Brain pericyte (primary cell): ENCODE measurements at places on chromosomes 13 and 19.

- no peak for DNase-seq
Measured at GRCh38 chr19:36572593-36573019, 486 bp downstream of the ZNF529 start.

GRCh38 chr19:15859187-15859586 lies 38.7 kb downstream of the CYP4F2 start:
- no peak for DNase-seq

DNA sequence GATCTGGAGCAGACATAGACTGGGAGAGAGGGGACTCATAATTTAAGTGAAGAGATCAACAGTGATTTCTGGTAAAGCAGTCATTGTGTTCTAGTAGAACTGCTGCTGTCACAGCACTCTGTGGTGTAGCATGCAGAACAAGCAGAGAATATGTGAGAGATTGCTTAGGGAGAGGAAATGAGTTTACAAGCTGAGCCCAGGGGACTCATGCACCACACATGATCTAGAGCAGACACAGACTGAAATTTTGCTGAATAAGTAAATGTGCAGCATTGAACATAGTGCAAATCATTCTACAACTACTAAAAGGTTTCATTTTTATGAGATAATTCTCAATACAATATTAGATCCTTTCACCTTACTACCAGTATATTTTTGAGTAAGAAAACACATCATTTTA lies 125.7 kb downstream of the MYO16 start:
- no peak for DNase-seq

DNA sequence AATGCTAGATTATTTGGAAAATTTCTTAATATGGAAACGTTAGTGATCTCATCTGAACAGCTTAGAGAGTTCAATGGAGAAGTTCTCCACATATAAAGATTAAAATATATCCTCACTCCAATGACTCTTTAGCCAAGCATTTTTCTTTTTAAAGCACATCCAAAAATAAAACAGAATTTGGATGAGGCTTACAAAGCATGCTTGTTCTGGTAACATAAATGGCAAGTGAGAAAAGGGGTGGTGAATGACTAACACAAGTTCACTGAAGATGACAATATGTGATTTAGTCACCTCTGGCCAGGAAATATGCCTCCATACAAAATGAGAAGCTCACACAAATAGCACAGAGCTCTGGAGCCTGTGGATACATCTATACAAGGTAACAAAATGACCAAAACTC lies 253.0 kb downstream of the PCDH20 start:
- DNase-seq = no peak

DNA sequence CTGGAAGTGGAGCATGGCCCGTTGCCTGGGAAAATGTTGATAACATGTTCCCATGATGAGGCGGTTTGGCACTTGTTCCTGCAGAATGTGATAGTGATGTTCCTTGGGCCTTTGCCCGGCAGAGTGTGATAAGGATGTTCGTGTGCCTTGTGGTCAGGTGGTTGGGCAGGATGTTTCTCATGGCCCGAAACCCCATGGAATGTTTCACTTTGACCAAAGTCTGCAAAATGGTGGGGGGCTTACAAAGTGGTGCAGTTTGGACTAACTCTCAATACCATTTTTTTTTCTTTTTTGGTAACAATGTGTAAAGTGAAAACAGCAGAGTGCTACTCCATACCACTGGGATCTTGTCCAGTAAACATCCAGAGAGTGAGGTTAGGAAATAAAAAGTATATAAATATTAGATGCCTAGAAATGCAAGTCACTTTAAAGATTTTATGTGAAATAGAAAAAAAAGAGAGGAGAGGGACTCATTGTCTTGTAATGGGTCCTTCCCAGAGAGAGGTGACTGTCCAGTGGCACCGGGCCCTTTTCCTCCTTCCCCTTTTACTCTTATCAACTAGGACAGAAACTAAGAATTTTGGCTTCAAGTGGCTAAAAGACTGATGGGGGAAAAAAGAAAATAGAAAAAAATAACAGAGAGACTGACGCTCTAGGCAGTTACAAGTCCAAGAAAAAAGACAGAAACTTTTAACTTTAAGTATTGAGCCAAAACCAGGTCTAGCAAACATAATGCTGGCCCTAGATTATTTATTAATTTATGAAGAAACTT lies 5.7 kb downstream of the FPR3 start:
- no peak for DNase-seq

DNA sequence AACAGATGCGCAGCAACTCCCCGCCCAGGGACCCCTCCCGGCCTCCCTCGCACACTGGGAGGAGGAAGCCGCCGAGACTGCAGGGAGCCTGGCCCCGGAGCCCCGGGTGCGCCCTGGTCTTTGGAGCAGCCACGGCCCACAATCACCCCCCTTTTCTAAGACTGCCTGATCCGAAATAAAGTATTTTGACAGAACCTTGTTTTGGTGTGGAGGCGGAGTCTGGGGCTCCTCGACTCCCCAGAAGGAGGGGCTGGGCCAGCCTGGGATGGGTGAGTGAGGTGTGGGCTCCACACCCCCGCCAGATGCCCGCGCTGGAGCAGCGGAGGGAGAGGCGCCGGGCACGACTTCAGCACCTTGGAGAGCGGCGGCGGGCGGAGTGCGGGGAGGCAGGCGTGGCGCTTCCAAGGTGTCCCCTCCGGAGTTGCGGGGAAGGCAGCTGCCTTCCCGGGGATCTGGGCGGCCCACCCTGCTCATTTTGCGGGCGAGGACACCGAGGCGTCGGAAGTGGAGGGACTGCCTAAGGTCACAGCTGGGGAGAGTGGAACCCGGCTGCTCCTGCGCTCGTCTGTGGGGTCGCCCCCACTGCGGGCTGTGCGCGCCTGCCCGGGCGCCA lies 9.4 kb downstream of the SIRT6 start:
- DNase-seq = no peak

GRCh38 chr19:5080809-5081208 lies 111.9 kb downstream of the KDM4B start:
- no peak for DNase-seq

- no peak for DNase-seq
Measured at GRCh38 chr13:98480915-98481877, 95.7 kb downstream of the STK24 start.
